ENCODE measurements at places on chromosomes 2 and 18.

- DNase-seq: no peak
These were observed 103.4 kb downstream of the ALMS1 start for GRCh38 chr2:73489053-73489452.

- no peak for DNase-seq
These were observed 293.9 kb upstream of the SYT4 start for GRCh38 chr18:43571078-43571689.

DNA sequence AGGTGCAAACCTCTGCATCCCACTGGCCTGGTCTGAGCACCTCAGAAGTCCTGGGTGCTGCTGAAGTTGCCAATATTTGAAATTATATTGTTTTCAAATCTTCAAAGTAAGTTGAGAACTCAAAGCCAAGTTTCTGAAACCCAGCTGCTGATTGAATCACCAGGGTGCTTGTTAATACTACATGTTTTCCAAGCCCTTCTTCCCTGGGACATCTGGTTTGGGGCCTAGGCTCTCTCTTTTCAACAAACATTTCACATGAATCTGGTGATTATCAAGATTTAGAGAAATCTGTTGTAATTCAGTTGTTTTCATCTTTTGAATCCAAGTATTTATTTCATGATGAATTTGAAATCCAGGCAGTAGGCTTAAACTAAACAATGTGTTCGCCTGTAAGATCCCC is 24.4 kb downstream of the MLPH start:
- no peak for DNase-seq

DNA sequence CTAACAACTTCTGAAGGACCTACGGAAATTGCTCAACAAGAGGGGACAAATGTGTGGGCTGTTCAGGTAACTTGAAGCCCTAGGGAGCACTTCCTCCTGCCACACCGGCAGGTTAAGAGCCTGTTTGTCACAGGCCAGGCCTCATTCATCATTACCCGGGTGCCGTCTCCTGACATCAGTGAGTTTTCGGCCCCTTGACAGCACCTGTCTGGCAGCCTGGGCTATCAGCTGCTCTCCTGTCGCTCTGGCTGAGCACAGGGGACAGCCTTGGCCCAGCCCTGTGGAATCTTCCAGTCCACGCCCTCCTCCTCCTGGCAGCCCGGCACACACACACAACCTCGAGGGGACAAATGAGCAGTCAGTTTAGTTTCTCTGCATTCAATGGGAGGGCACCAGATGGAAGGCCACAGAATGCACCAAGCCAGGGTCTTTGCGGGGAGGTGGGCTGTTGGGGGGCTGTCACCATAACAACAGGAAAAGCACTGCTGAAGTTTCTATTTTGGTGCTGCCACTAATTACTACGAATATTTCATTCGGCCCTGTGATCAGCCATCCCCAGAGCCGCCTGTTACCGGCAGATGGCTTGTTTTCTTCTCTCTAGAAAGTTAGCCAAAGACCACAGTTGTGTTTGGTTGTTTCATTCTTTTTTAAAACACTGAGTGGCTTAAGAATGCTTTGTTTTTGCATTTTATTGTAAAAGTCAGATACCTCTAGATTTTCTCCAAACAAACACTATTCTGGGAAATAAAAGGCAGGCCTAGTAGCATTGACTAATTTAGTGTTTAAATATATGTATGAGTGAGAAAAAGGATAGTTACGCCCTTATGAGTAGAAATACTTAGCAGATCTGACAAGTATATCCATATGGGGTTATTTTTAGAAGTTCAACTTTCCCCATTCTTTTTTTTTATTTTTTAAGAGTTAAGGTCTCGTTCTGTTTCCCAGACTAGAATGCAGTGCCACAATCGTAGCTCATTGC is 189.9 kb upstream of the NDUFV2 start:
- DNase-seq: no peak

Data from stimulated activated CD4-positive, alpha-beta T cell treated with anti-CD3 and anti-CD28 coated beads, Interleukin-1b, Interleukin-23, amount 100 ng/mL, for 4 hours (primary cell).